IPS DF 19.7 (cell line): ENCODE measurements at places on chromosomes 2 and 18.

GRCh38 chr2:200199005-200199404, 107.5 kb upstream of the SPATS2L start:
- DNase-seq: no peak

DNA sequence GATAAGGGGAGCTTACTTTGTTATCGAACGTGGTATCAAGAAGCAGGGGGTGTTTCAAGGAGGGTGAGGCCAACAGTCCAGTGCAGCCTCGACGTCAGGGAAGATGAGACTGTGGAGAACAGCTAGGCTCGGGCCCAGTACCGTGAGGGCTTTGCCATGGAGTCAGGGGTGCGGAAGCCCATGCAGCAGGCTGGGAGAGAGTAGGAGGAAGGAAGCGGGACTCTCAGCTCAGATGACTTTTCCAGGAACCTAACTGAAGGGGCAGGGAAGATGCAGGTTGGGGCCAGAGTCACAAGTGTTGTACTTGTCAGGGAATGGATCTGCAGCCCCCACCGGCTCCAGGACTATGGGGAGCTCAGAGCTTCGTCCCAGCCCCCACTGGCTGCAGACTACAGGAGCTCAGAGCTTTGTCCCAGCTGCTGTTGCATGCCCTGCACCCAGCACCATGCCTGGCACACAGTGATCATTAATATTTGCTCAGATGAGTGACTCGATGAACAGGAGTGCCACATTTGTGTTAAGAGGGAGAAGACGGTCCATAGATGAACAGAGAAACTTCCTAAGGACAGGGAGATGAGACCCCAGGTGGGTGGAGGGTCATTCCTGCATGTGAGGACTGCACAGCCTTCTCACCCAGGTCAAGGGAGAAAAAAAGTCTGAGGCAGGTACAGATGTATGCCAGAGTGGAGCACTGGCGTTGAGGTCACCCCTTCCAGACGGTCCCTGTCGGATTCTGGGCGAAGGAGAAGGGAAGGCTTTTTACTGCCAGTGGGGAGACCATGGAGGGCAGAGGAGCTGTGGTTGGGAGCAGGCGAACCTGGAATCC, 36.4 kb downstream of the PTGR3 start:
- DNase-seq: no peak

DNA sequence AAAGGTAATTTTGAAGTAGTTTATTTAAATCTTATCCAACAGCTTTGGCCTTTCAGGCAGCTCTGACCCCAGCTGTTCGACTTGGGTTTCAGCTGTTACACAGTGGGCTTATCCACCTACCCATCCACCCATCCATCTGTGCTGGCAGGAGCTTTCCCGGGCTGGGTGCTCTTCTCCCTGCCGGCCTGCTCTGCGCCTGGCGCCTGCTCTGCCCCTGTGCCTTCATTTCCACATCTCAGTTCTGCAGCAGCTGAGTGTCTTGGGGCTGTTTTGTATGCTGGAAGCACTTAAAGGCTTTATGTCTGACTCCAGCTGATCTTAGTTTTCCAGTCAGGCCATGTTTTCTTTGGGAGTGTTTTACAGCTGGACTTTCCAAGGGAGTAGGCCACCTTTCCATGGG, 24.2 kb downstream of the LDLRAD4 start:
- no peak for DNase-seq

- DNase-seq: no peak
Observed at GRCh38 chr2:20419752-20420151, 27.1 kb upstream of the RHOB start.

DNA sequence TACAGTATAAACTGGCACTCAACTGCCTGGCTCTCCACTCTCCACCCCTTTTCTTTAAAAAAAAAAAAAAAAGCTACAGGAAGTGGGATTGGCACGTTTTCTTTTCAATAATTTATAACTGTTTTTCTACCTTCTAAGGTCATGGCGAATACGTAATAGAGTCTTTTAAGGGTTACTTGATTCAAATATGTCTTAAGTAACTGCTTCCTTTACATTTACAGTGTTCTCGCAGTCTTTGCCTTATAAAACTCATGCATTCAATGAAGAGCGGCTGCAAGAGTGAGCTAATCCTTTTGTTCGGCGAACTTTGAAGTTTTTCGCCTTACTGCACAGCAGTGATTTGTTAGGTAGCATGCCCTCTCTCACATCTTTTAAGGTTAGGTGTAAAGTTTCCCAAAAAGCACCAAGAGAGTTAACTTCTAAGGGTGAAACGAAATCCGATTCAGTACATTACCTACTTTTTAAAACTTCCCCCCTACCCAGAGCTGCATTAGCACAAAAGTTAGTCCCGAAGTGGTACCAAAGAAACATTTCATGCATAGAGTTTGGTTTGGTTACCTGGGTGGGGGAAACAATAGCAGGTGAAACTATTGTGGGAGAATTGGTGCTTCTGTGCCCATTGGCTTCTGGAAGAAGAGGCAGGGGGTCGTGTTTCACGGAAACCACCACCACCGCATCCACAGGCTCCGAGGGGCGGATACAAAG, 2.0 kb downstream of the KCTD1 start:
- no peak for DNase-seq

DNA sequence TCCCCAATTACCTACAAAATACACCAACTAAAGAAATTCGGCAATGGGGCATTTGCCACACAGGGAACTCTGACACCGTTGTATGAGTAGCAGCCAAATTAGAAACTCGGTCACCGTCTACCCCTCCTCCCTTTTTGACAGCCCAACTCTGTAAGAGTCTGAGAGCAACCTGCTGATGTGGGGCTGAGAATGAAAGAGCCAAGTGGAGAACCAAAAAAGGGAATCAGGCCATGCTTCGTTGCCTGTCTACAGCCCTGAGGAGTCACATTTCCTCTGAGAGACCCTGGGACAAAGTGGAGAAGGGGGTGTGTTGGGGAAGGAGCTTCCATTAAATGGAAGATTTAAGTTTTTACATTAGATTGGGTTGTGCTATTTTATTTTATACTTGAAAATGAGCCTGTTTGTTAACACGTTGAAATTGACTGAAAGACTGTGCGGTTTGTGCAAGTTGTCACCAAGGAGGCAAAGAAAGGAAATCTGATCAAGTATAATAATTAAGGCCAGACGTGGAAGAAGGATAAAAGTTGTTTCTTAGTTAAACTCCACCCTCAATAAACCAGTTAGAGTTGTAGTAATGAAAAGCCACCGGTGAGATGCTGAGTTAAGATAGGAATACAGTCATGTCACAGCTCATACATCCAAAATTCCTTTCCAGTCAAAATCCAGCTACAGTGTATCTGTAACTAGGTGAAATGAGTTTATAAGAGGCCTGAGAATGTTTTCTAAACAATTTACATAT, 131.7 kb upstream of the CREB1 start:
- DNase-seq: no peak

DNA sequence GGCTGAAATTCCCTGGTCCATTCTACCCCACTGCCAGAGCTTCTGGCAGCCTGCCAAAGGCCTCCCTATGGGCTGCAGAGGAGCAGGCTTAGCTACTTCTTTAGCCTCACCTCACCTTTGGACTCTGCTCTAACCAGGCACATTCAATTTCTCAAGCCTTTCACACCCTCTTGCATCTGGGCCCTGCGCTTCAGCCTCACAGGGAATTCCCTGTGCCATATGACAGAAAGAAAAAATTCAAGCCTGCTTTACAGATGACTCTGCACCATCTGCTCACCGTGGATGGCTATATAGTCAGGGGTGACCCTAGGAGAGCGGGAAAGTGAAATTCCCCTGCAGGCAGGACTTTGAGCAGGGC, 62.5 kb downstream of the REEP1 start:
- DNase-seq: no peak

DNA sequence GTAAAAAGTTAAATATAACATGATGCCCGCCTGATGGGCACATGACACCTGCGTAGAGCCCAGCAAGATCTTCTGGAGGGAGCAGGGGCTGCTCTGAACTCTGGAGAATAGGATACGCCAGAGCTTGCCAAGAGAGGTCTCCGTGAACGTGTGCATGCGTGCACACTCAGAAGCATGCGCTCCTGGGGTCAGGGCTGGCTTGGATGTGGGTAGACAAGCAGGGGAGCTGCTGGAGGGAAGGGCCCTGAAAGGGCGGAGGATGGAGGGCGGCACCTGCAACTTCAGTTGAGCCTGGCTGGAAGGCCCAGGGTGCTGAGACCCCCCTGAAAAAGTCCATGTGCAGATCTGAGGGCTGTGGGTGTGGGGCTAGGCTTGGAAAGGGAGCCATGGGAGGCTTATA, 828.4 kb upstream of the SALL3 start:
- DNase-seq: no peak

GRCh38 chr2:23954325-23955014, 14.2 kb downstream of the UBXN2A start:
- no peak for DNase-seq

DNA sequence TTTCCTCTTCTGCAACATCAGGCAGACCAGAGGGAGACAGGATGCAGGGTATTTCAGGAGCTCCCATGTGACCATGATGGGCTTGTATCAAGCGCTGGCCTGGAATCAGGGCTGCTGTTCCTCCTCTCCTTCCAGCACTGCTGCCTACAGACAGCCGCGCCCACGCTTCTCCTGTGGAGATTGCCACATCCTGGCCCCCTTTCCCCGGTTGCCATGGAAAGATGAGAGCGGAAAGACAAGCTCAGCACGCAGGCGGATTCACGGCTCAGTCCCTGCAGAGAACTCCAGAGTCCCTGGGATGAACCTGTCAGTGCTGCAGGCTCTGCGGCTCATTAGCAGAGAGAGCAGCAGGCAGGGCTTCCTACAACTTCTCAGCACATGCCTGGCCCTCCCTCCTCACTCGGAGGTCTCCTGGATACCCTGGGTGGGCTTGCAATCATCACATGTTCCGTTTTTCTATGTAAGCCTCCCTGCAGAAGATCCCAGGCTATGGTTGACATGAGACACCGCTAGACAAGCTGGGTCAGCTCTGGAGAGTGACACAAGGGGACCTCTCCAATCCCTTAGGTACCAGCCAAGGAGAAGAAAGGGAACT, 497.8 kb upstream of the MYT1L start:
- no peak for DNase-seq

GRCh38 chr2:162917626-162918025, 79.1 kb upstream of the KCNH7 start:
- DNase-seq: no peak

- no peak for DNase-seq
Observed at GRCh38 chr2:150138587-150138986, 348.9 kb downstream of the RND3 start.

DNA sequence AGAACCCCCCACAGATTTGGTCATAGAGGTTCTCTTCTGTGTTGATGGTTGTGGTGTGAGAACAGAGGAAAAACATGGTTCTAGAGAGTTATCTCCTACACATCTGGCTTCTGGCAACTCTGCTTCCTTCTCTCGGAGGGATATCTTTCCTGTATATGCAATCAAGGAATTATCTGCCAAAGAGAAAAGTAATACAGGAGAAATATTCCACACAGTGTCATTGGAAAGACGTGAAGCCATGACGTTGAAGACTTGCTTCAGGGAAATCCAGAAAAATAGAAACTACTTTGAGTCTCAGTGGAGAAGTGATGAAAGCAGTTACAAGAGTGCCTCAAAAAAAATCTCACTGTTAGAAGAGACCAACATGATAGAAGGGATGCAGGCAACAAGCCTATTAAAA, 78.5 kb downstream of the RAB31 start:
- DNase-seq: no peak

GRCh38 chr2:154589514-154589913, 109.0 kb upstream of the KCNJ3 start:
- DNase-seq: peak; percentile 68

- no peak for DNase-seq
Observed at GRCh38 chr2:36798724-36799123, 102.2 kb downstream of the VIT start.

GRCh38 chr2:24453379-24454073, 37.5 kb upstream of the NCOA1 start:
- DNase-seq: no peak

GRCh38 chr2:6883448-6884122, 6.0 kb downstream of the RSAD2 start:
- DNase-seq: no peak

DNA sequence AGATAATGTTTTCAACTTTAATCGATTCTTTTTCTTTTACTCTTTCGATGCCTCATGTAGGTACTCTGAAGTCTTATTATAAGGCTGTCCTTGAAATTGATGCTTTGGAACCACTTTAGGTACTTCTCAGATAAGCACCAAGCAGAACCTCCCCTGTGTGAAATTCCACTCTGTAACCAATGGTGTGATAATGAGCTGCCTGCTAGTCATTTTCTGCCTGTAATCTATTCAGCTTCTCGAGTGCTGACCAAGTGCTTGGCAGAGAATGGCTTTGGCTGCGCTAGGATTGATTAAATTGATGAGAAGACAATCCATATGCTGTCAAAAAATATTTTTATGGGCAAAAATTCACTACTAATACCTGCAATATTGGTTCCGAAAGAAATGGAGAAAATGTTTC, 132.1 kb upstream of the STON1 start:
- DNase-seq: no peak

DNA sequence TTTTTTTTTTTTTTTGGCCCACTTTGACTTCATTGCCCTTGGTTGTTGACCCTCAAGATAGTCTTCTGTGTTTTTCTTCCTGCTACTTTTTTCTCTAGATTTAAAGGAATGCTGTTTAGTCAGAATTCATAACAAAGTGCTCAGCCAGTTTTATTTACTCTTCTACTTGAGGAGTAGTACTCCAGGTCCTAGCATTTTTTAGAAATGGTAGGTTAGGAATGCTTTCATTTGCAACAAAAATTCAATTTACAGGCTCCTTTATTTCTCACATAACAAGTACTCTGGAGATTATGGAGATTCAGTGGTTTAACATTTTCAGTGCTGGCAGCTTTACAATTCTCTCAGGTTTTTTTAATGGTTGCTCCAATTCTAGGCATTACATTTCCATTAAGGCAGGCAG, 58.2 kb downstream of the KIAA1328 start:
- no peak for DNase-seq

GRCh38 chr2:83168377-83168776, 1290.7 kb downstream of the SUCLG1 start:
- DNase-seq: no peak

DNA sequence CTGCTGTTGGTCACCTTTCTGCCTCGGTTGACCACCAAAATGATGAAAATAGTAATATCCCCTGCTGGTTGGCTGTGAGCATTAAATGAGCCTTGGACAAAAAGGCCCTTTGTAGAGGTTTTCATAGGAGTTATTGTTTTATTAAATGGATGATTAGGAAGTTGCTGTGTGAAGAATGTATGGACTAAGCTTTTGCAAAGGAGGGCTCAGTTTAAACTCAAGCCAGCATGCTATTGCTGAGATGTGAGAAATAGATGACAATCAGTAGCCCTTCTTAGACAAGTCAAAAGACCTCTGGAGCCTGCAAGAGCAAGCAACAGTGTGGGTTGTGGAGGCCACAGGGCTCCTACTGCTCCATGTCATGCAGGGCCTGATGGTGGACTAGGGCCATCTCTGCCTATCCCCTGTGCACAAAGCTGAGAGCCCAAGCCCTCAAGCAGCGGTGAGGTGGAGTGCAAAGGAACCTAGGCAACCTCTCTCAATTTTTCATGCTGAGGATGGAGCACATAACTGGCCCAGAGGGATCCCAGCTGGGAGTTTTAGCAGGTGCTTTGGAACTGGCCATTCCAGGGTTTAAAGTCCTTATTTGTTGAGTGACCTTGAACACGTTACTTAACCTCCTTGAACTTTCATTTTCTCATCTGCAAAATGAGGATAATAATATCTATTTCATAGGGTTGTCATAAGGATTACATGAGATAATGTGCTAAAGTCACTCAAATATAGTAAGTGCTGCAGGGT, 37.1 kb downstream of the FOSL2 start:
- no peak for DNase-seq
